Stimulated activated CD4-positive, alpha-beta T cell treated with anti-CD3 and anti-CD28 coated beads, Interleukin-1b, Interleukin-23, amount 100 ng/mL, for 1 hour (primary cell): ENCODE measurements at places on chromosomes 16 and 17.

DNA sequence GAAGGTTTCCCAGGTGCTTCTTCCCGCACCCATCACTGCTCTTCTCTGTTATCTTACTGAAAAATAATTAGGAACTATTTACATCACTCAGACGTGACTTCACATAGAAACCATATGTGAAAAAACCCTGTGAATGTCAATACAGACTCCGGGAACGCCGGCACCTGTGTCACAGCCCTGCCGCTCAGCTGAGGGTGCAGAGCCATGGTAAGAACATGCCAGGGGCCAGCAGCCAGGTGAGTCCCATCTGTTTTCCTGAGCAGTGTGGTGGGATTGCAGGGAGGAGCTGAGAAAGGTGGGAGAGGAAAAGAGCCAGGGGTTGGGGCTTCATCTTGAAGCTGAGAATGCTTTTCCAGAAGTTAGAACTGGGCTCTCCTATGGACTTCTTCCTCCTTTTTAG lies 13.7 kb downstream of the FOXF1 start:
- no peak for DNase-seq

DNA sequence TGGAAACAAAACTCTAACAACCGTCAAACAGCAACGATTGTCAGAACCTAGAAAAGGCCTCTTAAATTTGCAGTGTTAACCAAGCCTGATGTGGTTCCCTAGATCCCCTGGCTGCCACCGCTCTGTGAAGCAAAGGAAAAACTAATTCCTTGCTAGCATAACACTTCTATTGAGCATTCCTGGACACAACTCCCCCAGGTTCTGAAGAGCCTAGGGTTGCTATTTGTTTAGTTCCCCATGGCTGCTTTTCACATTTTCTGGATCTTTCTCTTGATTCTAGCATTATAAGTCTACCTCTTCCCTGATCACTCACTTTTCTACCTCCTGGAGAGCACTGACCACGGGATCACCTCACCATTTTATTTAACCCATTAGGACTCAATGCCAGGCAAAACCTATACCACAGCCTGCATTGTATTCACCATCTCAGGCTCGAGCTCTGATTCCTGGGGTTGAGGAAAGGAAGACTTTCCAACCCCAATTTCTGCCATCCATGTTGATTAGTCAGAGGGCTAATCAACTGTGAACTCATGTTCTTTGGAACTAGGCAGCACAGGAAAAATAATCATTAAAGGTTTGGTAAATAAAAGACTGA lies 692 bp upstream of the KCNJ16 start:
- no peak for DNase-seq

GRCh38 chr17:35560703-35561102 lies at the start of gene SLFN14:
SLFN14 (minus strand) TSS chr17:35560819; CDS start chr17:35558062, 2,757 bp downstream.
- no peak for DNase-seq

GRCh38 chr16:1458336-1458976 lies 14.1 kb upstream of the CCDC154 start:
- no peak for DNase-seq

GRCh38 chr16:4455081-4455480 lies 19.3 kb downstream of the NMRAL1 start:
- DNase-seq: no peak

- no peak for DNase-seq
These were observed 29.7 kb downstream of the CUEDC1 start for GRCh38 chr17:57925361-57925990.

DNA sequence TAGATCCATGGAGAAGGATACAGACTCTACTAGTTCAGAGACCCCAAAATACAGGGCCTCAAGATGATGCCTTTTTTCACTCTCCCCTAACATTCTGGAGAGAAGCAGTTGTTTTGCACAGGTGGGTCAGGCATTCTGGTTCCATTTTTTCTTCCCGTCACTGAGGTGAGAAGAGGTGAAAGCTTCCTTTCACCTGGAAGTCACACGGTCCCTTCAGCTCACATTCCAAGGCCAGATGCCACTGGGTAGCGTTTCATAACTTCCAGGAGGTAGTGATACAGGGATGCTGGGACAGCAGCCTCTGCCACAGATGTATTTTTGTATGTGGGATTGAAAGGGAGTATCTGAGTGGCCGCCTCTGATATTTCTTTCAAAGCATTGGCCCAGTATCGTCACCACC lies 1.9 kb downstream of the CDK10 start:
- no peak for DNase-seq

GRCh38 chr17:58336456-58337209 lies 8.0 kb upstream of the TSPOAP1 start:
- no peak for DNase-seq

DNA sequence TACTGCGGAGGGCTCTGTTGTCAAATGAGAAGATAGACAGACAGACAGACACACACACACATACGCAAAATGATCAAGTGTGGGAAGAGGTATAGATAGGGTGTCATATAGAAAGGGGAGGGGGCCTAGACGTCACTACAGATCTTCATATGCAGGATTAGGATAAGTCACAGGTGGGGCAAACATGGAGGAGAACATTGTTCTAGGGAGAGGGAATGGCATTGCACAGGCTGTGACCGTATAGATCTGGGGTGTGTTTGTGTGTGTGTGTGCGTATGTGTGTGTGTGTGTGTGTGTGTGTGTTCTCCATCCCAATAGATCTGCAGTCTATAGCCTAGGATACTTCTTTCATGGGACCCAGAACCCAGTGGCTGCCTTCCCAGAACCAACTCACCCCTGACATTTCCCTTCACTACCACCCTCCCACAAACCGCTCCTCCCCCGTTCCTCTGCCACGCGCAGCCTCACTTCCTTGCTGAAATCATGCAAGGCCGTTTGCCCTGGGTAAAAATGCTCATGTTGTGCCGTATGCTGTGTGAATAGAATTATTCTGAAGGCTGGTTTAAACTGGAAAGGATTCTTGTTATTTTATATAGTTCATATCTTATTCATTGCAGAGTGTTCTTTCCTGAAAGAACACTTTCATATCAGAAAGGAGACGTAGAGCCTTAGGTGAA lies 50.5 kb upstream of the CCL1 start:
- DNase-seq: no peak

DNA sequence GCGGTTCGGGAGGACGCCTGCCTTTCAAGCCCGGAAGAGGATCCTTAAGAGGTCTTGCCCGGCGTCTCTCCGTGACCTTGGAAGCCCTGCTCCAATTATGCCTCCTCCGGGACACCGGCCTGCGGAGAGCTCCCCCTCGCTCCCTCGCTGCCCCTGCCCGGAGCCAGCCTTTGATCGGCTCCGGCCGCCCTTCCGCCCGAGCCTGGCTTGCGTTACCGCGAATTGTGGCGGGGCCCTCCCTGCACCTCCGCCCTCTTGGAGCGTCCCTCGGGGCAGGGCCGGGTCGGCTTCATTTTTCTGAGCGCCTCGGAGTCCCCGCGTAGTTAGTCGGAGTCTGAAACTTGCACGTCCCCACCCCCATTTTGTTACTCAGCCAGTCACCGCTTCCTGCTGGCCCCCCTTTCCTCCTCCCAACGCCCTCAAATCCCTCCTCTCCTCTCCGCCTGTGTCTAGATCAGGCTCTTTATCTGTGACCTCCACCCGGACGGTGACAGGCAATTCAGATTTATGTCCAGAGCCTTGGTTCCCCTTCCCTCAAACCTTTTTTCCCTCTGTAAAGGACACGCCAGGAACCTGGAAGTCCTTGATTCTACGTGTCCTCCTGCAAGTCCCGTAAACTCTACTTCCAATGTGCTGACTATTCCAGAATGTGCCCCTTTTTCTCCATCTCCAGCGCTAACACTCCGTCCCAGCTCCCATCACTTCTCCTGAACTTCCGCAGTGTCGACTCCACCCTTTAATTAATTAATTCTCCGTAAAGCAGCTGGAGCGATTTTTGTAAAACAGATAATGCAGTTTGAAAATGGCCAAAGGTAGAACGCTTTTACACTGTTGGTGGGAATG lies 569 bp upstream of the RABEP2 start:
- peak; percentile 64 for DNase-seq

- no peak for DNase-seq
These were observed 58.2 kb downstream of the IL21R start for GRCh38 chr16:27460213-27460612.

DNA sequence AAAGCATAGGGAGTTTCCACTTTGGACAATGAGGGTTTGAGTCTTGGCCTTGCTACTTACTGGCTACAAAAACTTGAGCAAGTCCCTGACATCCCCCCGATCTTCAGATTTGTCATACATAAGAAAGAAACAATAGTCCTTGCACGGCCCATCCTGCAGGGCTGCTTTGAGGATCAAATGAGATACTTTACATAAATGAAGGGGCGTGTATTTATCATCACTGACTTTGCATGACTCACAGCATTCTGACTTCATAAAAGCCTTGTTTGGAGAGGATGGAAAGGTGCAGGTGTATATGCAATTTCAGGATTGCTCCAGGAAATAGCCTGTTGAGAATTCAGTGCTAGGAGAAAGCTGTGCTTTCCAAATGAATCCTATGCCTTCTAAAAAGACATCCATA lies 465.0 kb upstream of the MAF start:
- DNase-seq: no peak

DNA sequence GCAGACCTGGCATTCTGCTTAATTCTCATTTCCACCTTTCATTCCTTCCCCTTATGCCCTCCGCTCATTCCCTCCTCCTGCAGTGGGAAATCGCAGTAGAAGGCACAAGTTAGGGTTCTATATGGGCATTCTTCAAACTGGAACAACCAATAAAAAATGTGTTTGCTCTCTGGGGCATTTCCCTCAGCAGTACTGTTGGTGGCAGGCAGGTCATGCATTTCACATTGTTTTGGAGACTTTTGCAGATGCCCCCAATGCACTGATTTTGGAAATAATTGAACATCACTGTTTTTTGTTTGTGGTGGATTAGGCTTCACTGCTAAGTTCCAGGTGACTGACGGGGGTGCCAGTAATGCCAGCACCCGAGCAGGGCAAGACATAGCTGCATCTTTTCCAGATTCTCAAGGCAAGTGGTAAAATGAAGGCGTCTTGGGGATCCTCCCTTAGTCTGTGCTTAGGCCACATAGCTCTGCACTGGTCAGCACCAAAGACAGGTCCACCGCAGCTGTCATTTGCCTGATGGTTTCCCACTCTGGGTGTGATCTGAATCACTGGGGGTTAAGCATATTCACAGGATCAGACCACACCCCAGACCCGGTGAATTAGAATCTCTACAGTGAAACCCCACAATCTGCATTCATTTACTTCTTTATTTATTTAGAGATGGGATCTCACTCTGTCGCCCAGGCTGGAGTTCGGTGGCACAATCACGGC lies 304.5 kb downstream of the CPPED1 start:
- no peak for DNase-seq

- peak; percentile 70 for DNase-seq
These were observed at the start of gene PIEZO1 for GRCh38 chr16:88785106-88785924. PIEZO1 (minus strand) TSS chr16:88785220; CDS start chr16:88784964, 256 bp downstream.

DNA sequence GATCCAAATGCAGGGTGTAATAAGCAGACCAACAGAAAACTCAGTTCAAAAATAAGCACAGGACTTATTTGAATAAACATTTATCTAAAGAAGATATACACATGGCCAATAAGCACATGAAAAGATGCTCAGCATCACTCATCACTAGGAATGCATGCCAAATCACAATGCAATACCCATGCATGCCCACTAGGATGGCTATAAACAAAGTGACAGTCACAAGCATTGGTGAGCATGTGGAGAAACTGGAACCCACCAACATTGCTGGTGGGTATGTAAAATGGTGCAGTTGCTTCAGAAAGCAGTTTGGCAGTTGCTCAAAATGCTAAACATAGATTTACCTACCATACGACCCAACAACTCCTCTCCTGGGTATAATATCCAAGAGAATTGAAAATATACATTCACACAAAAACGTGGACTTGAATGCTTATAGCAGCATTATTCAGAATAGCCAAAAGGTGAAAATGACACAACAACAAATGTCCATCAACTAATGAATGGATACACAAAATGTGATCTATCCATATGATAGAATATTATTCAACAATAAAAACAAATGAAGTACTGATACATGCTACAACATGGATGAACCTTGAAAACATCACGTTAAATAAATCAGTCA lies 20.1 kb downstream of the UBE2O start:
- no peak for DNase-seq

DNA sequence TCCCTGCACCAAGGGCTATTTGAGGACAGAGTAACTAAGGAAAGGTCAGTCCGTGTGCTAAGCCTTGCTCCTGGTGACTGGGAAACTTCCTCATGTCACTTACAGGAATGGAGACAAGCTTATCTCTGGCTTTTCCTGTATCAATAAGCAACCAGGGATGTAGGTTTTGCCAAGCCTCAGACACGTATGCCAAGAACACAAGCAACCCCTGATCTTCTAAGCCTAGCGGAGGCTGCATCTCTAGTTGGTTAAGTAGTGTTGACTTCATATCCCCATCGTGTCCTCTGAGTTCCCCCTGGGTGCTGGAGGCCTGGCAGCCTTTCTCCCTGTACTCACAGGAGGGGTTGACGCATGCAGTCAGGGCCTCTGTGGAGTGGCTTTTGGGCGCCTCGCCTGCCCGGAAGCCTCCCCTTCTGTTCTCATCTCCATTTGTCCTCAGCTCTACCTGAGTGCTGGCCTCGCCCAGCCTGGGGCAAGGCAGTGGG lies 1.4 kb upstream of the C1QTNF1 start:
- no peak for DNase-seq

DNA sequence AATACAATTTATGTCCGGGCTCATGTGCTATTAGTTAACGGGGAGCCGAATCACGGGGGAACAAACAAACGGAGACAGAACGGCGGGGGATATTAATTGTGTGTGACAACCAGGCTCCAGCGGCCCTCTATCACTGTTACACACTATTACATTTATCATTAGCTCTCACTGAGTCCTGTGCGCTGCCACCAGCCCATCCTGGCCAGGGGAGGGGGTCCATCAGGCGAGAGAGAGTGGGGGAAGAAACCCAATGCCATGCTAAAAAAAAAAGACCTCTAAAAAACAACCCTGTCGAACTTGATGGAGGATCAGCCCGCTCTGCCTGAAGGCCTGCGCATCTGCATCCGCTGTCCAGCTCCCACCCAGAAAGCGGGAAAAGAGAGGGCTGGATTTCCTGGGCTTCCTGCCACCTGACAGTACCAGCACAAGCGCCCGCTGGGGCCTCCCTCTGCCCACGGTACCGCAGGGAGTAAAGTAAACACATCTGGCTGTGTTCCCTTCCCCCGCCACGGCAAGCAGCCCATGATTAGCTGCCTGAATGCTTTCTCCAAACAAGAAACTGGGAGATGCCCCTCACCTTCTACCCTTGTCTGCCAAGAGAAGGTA lies 41.7 kb downstream of the PIPOX start:
- DNase-seq: no peak

DNA sequence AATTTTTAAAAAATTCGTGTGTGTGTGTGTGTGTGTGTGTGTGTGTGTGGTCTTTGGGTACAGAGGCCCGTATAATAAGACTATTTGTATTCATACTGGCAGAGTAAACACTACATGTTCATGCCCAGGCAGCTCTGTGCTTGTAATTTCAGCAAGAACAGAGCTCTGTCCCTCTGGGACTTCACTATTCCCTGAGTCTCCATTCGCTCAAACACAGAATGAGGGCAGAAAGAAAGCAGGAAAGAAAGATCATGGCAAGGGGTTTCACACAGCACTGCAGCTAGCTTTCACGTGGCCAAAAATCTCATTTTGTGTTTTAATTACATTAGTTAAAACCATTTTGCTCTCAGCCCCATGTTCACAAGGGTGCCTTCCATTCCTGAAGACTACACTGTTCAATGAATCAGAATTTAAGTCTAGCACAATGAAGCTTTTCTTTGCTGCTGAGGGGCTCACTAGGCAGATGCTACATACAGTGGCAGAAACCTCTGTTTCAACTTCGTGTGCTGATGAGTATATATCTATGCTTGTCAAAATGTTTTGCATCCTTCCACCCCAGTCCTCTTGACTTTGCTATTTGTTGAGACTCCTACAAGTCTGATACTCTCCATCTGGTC lies 198.4 kb upstream of the C17orf78 start:
- no peak for DNase-seq
